ENCODE measurements at places on chromosomes 5 and 9.

- DNase-seq = no peak
Measured at GRCh38 chr5:122390154-122390553, 78.1 kb downstream of the SNCAIP start.

DNA sequence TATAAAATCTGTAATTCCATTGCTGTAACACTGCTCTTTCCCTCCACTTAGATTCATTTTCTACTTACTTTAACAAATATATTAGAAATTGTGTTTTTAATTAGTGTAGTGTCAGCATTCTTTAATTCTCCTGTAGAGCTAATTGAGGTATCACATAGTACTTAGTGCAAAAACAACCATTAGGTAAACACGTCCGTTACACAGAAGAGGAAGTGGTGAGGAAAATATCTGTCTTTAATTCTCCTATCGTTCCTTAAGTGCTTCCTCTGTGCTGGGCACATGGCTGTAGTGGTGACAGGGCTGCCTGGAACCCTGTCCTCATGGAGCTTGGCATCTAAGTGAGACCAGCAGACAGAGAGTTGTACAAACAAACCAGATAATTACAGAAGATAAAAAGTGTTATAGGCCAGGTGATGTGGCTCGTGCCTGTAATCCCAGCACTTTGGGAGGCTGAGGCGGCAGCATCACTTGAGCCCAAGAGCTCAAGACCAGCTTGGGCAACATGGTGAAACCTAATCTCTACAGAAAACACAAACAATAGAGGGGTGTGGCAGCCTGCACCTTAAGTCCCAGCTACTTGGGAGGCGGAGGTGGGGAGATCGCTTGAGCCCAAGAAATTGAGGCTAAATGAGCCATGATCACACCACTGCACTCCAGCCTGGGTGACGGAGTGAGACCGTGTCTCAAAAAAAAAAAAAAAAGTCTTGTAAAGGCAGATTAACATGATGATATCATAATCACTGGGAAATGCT lies 36.4 kb downstream of the PARP8 start:
- DNase-seq = no peak

DNA sequence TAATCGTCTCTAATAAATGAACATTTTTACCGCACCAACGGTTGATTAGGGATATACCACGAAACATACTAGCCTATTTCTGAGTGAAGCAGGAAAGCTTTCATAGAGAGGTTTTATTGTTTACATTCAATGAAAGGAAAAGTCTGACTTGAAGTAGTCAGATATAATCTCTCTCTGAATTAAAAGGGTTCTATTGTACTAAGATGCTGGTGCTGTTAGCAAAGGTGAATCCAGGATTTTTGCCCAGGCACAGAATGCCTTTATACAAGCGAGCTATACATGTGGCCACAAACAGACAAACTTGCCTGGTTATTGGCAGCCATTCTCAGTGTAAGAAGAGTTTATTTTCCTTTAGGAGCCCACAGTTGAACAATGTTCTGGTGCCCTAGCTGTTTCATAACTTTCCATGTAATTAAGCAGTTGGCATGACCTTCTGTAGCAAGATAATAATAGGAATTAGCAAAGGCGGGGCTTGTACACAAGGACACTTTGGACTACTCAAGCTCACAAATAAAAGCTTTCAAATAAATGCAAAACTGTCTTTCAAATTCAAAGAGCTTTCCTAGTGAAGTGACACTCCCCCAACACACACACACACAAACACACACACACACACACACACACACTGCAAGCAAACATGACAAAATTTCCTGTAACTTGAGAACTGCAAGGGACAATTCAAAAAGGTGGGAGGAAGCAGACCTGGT lies 198.7 kb upstream of the MAP3K1 start:
- peak; percentile 74 for DNase-seq

DNA sequence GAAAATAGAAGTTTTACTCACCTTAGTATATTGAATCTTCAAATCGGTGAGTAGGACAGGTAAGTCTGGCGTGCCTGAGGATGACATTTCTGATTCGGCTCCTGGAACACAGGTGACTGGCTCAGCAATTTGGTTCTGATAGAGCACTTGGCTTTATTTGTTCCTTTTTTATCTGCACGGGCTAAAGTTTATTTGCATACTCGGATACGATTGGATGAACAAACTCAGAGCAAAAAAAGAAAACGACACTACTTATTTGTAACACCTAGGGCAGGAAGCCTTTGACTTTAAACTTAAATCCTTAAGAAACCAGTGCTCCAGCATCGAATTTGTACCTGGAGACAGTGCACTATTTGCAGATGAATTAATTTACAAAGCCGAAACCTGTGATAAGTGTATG lies at the start of gene ALDH1A1:
TSS of gene ALDH1A1 (minus strand) at position 140 of the 400 bp plus-strand sequence. CDS start at position 87, 53 bp downstream.
- peak; percentile 53 for DNase-seq

DNA sequence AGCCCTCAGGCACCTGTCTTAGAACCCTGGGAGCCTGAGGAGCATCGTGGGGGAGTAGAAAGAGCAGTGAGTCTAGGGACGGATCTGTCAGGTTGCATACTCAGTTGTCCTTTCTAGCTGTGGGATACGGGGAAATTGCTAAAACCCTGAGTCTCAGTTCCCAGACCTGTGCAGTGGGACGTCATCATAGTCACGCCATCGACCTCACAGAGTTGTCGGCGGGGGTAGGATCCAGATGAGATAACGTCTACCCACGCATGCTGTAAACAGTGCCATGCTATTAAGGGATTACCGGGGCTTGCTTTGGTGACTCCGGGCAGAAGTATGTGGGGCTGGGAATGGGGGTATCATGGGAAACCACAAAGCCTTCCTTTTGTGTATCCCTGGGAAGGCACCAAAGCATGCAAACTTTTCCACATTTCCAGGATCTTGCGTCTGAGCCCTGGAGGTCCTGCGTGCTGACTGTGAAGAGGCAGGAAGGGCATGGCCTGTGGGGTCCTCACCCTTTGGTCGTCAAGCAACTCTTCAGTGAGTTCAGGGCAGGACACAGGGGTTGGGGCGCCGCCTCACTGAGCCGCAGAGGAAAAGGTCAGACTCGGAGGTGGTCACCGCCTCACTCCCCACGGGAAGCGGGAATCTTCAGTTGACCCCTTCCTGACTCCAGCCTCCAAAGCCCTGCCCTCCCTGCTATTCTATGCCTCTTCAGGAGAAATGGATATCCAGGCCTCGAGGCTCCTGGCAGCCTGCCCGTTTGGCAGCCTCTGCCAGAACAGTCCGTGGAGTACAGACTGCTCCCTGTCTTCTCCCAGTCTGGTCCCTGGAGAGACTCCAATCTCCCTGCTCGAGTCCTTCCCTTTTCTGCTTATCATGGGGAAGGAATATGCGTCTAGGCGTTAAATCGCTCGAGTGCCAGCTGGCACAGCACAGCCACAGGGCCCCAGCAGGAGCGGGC lies 186.8 kb upstream of the KLF9 start:
- DNase-seq = peak; percentile 96

DNA sequence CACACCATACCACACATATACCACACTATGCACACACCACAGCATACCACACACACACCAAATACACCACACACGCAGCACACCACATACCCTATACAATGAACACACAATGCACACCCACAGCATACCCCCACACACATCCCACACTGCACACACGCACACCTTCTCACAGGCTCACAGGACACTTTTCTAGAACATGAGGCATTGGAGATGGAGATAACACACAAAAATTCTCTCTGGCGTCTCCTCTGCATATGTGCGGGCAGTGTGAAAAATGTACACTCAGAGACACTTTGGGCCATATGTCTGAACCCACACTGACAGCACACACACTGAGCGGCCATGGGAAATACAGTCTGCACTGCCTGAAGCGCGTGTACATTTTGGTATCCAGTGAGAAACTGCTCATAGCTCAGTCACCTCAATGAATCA lies 278.1 kb downstream of the GADD45G start:
- DNase-seq = no peak

DNA sequence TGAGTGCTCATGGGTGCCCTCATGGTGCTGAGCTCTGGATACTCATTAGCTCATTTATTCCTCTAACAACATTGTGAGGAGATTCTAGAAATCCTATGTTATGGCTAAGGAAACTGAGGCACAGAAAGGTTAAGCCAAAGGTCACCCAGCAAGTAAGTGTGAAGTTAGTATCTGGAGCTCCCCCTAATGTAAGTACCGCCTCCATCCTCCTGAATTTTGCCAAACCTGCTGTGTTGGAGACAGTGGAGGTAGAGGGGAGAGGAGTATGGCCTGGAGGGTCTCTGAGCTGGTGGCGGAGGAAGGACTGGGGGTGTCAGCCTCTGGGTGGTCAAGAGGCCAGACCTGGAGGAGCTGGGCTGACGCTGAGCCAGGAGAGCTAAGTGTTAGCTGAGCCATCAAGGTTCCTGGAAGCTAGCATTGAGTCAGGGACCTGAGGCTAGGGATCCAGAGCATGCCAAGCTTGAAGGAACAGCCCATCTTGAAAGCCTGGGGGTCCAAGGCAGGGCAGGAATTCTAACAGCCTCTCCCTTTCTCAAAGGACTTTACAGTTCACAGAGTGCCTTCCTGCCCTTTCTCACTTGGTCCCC lies 114.8 kb downstream of the RGS3 start:
- no peak for DNase-seq

GRCh38 chr5:119322948-119323537 lies 32.8 kb upstream of the TNFAIP8 start:
- no peak for DNase-seq

DNA sequence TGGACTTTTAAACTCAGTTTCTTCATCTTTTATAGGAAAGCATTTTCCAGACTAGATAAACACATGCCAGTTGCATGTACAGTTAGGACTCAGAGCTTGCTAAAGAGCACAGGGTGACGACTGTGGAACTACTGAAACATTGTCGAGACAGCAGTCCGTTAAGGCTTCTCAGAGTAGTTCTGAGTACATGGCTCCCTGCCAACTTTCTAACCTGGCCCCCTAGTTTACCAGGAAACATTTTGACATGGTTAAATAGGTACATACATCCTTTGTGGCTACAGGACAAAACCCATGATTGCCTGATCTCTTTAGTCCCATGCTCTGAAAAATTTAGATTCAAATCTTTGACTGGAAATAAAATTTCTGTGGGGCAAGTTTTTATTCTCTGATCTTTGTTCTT lies 129.7 kb downstream of the SLF1 start:
- DNase-seq = no peak

DNA sequence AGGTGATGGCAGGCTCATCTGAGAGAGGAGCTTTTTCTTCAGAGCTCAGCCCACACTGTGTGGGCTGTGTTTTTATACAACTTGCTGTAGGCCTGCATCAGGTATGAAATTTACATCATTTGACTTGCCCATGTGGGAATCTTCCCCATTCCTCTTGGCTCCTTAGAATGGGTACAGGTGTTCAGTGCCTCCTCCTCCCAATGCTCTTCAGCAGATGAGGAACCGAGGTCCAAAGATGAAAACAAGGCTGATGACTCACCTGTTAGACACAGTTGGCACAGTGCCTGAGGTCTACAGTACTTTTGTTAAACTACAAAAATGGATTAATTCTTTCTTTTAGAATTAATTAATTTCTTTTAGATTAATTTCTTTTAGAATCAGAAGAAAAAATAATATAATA lies 20.8 kb downstream of the PAPPA start:
- DNase-seq = no peak

DNA sequence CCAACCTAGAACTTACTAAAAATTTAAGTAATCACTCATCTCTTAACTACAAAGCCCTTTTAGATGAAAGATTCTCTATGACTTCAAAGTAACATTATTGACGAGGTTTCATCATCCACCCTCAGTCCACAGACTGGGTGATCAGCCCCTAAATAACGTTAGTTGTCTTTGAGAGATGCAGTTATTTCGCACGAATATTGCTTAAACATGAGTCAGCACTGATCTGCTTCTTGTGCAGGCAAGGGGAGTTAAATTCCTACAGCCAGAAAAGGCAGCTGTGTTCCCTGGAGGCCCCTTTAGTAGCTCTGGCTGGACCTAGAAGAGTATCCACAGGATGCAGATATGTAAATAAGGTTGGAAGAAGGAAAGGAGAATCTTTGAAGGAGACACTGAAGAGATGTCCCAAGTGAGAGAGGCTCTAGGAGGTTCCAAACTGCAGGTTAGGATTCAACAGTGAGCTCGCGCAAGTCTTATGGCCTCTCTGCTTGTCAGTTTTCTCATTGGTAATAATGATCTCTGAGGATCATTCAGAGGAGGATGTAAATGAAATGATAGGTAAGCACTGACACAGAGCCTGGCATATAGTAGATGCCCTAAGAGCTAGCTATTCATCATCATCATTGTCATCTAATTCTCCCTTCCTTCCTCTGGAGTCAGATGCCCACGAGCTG lies 122.2 kb upstream of the MAN2A1 start:
- no peak for DNase-seq

DNA sequence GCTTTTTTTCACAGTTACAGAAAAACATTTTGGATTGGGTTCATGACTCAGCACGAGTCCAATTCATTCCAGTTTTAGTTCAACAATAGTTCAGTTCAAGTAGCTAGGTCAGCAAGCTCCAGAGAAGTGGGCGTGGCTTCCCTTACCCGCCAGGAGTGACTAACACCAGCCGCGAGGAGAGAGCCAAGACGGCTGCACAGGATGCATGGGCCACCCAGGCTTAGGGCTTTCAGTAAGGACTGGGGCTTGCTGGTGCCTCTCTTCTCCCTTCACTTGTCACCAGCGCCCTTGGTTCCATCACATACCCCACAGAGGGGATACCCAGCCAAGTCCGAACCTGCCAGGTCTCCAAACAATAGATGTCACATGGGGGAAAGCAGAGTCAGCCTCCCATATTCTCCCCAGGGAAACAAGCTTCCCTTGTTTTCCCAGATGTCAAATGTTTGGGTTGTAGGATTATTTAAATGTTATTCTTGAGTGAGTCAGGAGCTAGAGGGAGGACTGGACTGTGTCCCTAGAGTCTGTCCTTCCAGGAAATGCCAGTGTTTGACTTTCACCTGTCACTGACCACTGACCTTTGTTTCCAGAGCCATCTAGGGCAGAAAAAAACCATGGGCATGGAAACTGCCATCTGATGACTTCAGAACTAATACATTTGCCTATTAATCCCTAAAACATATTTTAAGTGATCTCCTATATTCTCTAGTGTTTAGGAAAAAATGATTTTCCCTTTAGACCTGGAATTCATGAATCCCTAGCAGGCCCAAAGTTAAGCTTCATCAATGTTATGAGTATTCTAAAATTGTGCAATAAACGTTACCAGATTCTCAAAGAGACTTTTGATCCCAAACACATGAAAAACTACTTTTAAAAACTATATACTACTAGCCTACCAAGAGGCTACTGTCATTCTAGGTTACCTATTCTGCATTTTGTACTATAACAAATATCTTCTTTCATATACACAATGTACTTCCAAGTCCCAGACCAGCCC lies 51.9 kb downstream of the NIPAL4 start:
- no peak for DNase-seq

DNA sequence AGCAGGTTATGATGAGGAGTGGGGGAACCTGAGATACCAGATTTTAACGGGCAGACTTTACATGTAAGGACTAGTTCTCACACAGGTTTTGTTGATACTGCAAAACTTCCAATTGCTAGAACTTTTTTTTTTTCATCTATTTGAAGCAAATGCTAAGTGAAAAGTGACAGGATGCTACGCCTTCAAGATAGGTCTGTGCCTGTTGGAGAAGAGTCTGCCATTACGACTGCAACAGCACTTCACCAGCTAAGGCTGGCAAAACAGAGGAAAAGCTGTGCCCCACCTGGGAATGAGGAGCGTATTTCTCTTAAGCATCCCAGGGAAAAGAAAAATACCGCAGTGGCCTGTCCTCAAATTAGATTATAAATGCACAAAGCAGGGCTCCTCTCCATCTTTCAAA lies 102.0 kb upstream of the CDH6 start:
- DNase-seq = no peak

- DNase-seq = peak; percentile 57
Measured at GRCh38 chr9:98218562-98219363, 26.3 kb upstream of the CORO2A start.

- DNase-seq = peak; percentile 87
Measured at GRCh38 chr5:54390015-54390414, 65.5 kb upstream of the HSPB3 start.

- no peak for DNase-seq
Measured at GRCh38 chr5:107607671-107608345, 62.9 kb downstream of the EFNA5 start.

Data from NCI-H2029 (cell line).